Left forelimb (tissue), 1 donor: ENCODE measurements at places on chromosomes 4 and X.

DNA sequence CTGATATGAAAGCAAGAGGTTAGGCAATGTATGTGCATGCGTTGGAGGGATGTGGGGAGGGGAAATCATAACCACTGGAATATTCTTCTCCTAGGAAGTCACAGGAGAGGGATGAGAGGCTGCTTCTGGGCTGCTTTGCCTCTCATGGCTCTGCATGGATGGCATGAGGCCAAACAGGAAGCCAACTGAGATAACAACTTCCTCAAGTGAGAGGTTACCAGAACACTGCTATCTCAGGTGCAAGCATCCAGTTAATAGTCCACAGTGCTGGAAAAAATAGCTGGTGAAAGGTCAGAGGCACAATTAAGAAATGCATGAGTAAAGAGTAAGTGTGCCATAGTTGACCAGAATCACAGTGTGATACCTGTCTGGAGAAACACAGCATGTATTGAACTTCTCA is 113.3 kb downstream of the ELOVL6 start:
- DNase-seq: no peak

DNA sequence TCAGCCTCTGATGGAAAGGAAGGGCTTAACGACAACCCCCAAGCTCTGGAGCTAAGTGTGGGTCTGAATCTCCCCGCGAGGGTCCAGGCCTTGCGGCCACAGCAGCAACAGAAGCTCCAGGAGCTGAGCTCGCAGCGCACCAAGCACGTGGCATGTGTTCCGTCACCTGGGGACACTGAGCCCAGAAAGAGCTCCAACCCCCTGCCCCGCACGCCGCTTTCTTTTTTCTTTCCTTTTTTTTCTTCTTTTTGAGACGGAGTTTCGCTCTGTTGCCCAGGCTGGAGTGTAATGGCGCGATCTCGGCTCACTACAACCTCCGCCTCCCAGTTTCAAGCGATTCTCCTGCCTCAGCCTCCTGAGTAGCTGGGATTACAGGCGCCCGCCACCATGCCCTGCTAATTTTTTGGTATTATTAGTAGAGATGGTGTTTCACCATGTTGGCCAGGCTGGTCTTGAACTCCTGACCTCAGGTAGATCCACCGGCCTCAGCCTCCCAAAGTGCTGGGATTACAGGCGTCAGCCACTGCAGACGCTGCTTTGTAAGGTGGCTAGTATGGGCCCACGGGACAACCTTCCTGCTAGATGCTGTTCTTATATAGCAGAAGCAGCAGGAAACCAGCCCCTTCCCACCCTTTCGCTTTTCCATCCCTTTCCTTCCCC is 685 bp upstream of the TNIP2 start:
- no peak for DNase-seq

GRCh38 chr4:26663888-26664287 is 80.0 kb downstream of the TBC1D19 start:
- DNase-seq: no peak

DNA sequence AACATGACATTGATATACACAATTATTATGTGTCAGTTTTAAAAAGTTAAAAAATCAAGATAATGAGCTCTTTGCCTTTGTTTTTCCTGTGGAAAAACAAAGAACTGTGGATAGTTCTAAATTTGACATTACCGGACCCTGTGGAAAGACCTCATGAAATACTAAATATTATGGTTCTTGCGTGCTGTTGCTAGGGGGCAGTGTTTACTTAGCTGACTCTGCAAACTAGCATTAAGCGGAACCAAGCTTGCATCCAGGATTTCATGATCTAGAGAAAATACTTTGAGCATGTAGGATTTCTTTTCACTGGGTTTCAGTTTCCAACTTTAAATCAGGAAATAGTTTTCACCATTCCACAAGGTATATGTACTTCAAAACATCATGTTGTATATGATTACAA is 33.6 kb downstream of the CLCN4 start:
- no peak for DNase-seq

DNA sequence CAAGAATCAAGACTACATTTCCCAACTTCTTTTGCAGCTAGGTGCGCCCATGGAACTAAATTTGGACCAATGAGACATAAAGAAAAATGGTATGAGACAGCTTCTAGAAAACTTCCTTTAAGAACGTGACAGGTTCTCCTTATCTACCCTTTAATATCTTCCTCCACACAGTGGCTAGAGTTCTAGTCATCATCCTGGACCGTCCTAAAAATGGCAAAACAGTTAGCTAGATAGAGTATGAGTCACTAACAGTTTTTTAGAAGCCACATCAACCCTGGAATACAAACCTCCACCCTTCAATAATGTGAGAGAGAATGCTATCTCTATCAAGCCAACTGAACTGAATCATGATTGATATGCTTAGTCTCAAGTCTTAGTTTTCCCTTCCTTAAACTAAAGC is 267.9 kb upstream of the SLC7A11 start:
- DNase-seq: no peak

- no peak for DNase-seq
These were observed 585.6 kb downstream of the ADGRL3 start for GRCh38 chr4:61785761-61786160.

DNA sequence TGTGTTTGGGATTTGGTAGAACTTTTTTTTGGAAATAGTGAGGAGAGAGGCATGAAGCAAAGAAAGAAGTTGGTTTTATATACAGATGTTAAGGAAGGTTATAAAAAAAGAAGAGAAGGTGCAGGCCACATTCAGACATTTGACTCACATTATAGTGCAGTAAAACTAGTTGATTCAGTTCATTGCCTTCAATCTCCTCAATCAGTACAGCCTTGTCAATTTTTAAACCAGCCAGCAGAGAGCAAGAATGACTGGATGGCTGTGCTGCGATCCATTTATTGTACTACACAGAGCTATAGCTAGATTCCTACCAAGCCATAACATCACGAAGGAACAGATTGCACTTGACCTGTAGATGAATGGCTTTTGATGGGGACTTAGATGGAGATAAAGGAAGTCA is 79.7 kb upstream of the LSM6 start:
- DNase-seq: no peak

DNA sequence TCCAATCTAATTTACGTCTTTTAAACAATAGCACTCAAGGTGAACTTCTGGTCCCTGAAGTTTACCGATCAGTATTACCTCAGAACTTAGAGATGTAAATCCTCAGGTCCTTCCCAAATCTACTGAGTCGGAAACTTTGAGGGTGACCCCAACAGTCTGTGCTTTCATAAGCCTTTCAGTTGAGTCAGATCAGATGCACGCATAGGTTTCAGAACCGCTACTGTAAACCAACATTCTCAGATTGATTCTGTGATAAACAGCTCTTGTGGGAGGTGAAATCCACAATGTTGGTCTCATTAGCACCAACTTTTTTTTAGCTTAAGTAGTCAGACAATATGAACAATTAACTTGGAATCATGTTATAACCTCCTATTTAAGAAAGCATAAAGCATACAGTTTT is 86.0 kb downstream of the WWC2 start:
- no peak for DNase-seq

- DNase-seq: no peak
These were observed 89.1 kb downstream of the AKAP4 start for GRCh38 chrX:50111742-50112141.

- DNase-seq: no peak
These were observed 55.6 kb downstream of the HAUS3 start for GRCh38 chr4:2186133-2186864.

- DNase-seq: no peak
These were observed 28.8 kb downstream of the ZFYVE28 start for GRCh38 chr4:2389691-2390090.

- DNase-seq: no peak
These were observed 146.2 kb upstream of the SH3RF1 start for GRCh38 chr4:169416997-169417396.

DNA sequence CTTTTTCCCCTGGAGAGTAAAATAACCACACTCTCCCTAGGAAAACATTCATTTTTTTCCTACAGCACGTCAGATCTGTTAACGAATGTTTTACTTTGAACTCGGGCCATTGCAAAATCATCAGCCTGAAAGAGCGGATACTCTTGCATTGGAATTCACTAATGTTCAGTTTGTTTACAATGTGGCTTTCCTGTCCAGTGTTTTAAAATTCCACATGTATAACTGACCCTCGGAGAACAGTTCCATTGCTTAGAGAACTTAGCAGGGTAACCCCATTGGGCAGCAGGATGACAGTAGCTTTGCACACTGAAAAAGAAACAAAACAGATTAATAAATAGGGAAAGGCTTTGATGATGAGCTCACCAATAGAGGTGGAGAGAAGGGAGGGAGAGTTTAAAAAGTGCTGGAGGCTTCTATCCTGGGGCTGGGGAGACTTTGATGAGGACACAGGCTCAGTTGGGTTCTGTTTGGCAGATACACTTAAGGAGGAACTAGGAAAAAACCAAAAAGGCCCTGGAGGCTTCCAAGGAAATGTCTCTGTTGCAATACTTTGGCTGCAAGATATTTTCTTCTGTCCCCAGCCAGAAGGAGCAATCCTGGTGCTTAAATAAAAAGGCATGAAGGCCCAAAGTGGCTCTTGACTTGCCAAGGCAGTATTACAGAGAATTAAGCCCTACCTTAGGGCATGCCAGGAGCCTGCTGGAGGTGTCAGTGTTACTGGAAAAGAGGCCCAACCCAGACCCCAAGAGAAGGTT is 143.1 kb downstream of the ARSF start:
- no peak for DNase-seq

DNA sequence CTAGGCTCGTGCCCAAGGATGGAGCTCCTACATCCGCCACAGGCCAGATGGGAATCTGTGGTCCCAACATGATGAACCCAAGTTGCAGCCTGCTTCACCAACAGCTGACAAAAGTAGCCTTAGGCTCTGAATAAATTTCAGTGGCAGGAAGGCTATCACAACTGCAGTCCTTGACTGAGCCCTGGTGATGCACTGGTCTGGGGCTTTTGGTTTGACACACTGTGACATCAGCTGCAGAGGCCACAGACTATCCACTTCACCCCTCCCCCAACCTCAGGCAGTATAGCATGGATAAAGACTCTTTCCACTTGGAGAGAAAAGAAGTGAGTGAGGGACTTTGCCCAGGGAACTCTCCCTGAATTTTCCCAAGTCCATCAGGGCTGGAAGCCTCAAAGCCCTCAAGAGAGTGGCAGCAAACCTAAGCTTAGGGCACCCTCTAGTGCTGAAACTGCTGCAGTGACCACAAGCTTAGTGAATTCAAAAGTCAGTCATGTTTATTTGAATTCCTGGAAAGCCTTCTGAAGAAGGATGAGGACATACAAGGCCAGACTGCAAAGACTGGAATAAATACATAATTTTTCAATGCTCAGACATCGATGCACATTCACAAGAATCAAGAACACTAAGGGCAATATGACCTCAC is 135.0 kb upstream of the TENT5D start:
- DNase-seq: no peak

DNA sequence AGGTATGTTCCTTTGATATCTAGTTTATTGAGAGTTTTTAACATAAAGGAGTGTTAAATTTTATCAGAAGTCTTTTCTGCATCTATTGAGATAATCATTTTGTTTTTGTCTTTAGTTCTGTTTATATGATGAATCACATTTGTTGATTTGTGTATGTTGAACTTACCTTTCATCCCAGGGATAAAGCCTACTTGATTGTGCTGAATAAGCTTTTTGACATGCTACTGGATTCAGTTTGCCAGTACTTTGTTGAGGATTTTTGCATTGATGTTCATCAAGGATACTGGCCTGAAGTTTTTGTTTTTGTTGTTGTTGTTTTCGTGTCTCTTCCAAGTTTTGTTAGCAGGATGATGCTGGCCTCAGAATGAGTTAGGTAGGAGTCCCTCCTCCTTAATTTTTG is 10.8 kb upstream of the AFM start:
- DNase-seq: no peak

GRCh38 chr4:156948738-156949137 is 22.9 kb downstream of the PDGFC start:
- DNase-seq: no peak

DNA sequence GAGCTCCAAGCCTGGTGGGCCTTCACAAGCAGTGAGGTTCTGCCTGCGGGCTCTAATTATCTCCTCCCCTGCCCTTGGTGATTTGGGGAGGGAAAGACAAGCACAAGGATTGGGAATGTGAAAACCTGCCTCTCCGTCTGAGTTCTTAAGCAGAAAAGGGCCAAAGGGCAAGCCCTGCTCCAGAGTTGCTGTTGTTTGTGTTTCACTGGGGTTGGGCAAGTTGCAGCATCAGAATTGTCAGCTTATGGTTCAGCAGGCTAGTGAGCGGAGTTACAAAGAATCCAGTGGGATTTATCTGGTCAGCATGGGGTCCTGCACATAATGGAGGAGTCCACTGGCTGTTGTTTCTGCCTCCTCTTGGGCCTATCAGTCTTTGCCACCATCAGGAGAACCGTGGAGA is 60.5 kb downstream of the NHS start:
- DNase-seq: no peak

DNA sequence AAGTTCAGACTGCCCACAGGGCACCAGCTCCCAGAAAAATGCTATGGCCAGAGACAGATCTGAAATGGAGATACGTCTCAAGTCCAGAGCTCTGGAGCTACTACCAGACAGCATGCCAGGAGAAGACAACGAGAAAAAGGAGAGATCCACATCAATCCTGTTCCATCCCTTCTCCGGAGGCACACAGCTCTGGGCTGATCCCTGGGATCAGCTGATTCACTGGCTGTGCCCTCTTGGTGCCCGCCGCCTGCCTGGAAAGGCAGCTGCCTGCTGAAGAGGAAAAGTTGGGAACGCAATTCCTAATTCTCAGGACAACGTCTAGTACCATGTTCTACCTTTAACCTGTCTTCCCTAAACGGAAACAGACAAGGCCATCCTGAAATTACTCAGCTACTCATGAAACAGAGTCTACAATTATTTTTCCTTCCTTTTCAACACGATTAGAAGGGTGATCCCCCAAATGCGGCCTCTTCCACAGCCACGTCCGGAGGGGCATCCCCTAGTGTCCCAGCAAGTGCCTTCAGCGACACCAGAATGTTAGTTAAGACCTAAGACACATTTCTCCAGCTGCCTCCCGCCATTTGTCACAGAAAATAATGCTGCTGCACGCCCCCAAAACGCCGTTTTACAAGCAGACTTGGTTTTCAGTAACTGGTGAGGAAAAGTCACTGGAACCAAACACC is 2.4 kb downstream of the ZFYVE28 start:
- DNase-seq: no peak

DNA sequence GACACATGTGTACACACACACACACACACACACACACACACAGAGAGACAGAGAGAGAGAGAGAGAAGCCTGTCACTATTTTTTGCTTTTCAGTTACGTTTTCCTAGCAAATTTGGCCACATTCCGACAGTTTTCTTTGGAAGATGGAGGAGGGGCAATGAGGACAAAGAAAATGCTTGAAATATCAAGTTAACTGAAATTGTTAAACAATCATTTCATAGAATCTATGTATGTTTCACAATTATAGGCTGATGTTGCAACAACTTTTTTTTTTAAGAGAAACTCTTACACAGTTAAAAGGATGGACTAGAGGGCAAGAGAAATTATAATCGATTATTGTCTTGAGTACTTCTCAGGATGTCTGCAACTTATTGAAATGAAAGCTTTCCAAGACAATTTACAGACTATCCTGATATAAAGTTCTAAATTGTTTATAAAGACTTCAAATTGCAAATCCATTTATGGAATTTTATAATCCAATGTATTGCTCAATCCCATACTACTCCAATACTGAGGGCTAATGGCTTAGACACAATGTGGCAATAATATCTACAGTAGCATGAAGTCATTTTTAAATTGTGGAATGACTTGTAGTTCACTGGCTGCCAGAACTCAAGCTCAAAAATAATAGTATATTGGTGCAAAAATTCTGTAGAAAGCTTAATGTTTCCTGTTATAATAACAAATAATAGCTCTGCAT is 647.0 kb upstream of the PCDH7 start:
- no peak for DNase-seq
